ENCODE measurements at places on chromosomes 12 and 14. TPM values are rescaled to one million over a fixed set of nuclear protein-coding genes. Genes with fewer than 3 reads are reported as not detected.

DNA sequence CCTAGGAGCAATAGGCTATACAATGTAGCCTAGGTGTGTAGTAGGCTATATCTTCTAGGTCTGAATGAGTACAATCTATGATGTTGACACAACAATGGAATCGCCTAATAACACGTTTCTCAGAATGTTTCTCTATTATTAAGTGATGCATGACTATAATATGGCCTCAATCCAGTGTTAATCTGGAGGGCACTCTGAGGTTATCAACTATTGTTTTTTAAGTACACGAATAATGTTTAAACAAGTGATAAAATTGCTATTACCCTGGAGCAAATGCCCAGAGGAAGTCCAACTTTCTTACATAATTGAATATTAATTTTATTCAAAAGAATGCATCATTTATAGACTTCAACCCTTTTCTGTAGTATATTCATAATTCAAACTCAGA, 16.4 kb upstream of the CNIH1 start:
- H3K36me3 ChIP-seq = peaks cover 3% of the 10 kb centered on the region
- no peak overlapping the region for H3K4me3 ChIP-seq
- H3K4me1 ChIP-seq = no peaks in the 10 kb centered on the region
- no peaks in the 10 kb centered on the region for H3K27me3 ChIP-seq

The PGF gene
- 0.24 TPM for total RNA-seq

DNA sequence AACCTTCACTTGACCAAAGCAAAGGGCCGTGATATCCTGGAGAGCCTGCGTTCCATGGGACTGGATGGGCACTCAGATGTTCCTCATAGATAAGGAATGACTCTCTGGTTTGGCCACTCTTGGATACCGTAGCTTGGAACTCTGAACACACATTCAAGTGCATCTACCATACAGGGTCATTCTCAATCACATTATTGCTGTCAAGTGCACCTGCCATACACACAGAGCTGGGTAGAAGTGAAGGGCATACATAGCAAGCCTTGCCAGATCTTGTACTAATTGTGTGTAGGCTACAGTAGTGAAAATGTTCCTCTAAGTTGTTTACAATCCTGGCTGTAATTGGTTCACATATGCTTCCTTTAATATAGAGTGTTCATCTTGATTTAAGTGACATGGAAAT, 58.3 kb downstream of the PELI2 start:
- peaks cover 34% of the 10 kb centered on the region for H3K4me1 ChIP-seq
- no peak for DNase-seq
- H3K36me3 ChIP-seq = peaks cover 11% of the 10 kb centered on the region
- H3K27ac ChIP-seq = no peak overlapping the region

The RILPL2 gene
- total RNA-seq = 17.2 TPM

DNA sequence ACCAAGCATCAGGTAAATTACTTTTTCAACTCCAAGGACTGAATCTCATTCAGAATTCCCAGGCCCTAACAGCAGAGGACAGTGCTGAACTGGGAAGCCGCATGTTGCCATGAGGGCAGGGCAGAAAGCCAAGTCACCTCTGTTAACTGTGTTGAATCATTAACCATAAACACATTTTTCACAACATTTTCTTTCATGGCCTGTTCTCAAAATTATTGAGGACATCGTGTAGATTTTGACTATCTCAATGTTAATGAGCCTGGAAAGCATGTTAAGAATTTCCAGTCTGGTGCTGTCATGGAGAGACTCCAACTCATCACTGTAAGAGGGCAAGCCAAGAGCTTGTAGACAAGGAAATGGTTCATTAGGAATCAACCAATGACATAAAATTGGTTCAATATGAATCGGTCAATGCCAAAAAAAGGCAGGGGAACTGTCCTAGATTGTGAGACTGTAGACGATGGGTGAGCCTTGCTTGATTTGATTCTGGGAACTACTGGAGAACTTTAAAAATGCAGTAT, 33.7 kb downstream of the CPM start:
- H3K27ac ChIP-seq = no peak overlapping the region
- no peak for DNase-seq
- peaks cover 8% of the 10 kb centered on the region for H3K4me1 ChIP-seq
- H3K27me3 ChIP-seq = no peaks in the 10 kb centered on the region
- no peak overlapping the region for H3K4me3 ChIP-seq
- H3K36me3 ChIP-seq = peaks cover 14% of the 10 kb centered on the region

- H3K4me1 ChIP-seq = peaks cover 6% of the 10 kb centered on the region
- no peak for DNase-seq
- H3K36me3 ChIP-seq = no peaks in the 10 kb centered on the region
- no peak overlapping the region for H3K4me3 ChIP-seq
- H3K27me3 ChIP-seq = peaks cover 30% of the 10 kb centered on the region
- H3K27ac ChIP-seq = no peak overlapping the region
Measured at GRCh38 chr12:116689521-116689920, 48.3 kb downstream of the SPRING1 start.

Data from activated CD4-positive, alpha-beta T cell treated with anti-CD3 and anti-CD28 coated beads, Interleukin-2, amount 10 ng/mL, durations not matched to agents 24 days and 14 days (primary cell).